ENCODE measurements at places on chromosomes 5 and 9.

DNA sequence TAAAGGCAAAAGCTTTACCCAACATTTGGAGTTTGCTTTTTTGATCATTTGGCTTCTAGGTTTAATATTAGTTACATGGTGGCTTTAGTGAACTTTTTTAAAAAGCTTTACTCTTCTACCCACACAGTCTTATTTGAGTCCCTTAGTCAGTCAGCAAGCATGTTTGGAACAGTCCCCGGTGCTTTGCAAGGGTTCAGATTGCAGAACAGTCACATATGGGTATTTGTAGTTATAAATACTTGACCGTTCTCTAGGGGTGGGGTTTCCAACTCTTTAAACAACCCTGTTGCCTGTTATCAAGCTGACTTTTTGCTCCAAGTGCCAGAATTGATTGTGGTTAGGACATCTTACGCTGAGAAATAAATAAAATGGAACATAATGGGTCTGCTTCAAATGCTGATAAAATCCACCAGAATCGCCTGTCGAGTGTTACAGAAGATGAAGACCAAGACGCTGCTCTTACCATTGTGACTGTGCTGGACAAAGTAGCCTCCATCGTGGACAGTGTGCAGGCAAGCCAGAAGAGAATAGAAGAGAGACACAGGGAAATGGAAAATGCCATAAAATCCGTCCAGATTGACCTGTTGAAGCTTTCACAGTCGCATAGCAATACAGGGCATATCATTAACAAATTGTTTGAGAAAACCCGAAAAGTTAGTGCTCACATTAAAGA is at the start of gene CAVIN4:
Gene CAVIN4 (plus strand): TSS at position 304 of the 673 bp plus-strand sequence. CDS start 65 bp downstream, at position 369.
- peak; percentile 55 for DNase-seq

- no peak for DNase-seq
Measured at GRCh38 chr9:78668148-78668832, 371.4 kb downstream of the PSAT1 start.

DNA sequence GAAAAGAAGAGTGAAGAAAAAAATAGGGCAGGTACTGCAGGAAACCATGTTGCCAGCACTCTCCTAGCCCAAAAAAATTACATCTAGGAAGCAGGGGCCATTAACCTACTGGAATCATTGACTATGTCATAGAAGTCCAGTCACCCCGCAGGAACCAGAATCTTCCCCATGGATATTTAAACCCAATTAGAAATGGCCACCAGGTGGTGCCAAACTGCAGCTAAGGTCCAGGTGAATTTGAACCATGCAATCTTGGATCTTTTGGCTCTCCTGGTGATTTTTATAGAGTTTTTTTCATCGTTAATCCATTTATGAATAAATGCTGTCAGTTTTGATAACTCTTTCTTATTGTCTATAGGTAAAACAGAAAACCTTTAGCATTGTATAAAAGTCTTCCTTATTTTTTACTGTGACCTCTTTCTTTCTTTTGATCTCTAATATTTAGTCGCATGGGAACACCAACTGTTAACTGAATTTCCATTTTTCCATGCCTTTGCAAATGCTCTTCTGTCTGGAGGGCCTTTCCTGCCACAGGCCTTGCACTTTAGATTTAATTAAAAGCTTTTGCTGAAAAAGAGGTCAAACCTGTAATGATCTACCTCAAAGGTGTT is 147.5 kb upstream of the FGF10 start:
- DNase-seq = peak; percentile 78

GRCh38 chr9:34603610-34604231 is 8.2 kb downstream of the RPP25L start:
- peak; percentile 69 for DNase-seq

DNA sequence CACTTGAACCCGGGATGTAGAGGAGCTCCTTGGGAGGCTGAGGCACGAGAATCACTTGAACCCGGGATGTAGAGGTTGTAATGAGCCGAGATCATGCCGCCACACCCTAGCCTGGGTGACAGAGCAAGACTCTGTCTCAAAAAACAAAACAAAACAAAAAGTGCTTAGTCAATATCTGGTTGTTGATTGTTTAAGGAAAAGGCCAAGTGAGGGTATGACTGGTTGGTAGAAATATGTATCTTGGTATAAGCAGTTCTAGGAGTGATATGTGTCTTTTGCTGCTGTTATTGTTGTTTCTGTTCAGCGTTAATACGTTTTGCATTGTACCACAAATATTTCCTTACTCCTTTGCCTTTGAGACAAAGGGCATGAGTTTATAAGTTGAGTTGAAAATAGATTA is 210.7 kb upstream of the DMRT1 start:
- peak; percentile 35 for DNase-seq

DNA sequence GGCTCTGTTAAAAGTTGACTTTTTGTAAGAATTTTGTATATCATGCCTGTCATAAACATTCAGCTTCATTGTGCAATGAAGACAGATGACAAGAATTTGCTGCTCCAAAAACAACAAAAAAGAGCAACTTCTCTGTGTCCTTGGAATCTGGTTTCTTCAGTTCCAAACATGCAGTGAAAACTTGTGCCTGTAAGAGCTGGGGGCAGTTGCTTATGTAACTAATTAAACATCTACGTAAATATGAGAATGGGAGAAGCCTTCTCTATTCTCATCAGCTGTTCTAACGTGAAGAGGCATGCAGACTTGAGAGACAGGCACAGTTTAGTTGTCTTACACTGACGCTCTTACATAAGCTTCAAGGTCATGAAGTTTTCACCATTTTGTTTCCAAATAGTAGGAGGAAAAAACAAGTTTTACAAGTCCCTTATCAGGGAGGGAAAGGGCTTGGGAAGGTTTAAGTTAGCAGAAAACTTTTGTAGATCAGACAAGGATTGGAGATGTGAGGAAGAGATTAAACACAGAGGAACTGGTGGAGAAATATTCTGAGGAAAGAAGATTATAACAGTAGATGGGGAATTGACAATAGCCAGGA is 170.4 kb downstream of the RFK start:
- peak; percentile 39 for DNase-seq

DNA sequence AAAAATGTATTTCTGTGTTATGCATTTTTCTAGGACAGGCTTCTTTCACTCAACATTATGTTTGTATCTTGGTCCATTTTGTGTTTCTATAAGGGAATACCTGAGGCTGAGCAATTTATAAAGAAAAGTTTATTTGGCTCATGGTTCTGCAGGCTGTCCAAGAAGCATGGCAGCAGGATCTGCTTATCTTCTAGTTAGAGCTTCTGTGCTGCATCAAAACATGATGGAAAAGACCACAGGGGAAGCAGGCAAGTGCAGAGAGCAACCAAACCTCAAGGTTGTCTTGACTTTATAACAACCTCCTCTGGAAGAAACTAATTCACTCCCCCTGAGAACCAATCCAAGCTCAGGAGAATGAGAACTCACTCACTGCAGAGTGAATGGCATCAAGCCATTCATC is 1601.0 kb upstream of the NUDT12 start:
- DNase-seq = no peak

DNA sequence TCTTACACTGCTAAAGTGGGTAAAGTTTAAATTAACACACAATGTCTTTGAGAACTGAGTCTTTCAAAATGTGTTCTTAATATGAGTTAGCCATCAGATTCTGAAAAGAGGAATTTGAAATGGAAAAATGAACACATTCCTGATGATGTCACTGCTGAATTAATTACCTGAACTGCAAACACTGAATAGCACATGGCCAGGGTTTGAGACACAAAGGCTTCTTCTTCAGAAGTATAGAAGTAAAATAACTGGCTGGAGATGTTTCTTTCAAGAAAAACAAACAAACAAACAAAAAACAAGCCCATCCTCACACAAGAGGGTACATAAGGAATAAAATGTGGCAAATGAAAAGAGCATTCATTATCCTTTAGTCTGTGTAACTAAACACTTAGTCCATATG is 7.1 kb downstream of the GLIS3 start:
- peak; percentile 39 for DNase-seq

GRCh38 chr5:52684051-52684450 is 103.7 kb upstream of the ITGA1 start:
- DNase-seq = no peak

DNA sequence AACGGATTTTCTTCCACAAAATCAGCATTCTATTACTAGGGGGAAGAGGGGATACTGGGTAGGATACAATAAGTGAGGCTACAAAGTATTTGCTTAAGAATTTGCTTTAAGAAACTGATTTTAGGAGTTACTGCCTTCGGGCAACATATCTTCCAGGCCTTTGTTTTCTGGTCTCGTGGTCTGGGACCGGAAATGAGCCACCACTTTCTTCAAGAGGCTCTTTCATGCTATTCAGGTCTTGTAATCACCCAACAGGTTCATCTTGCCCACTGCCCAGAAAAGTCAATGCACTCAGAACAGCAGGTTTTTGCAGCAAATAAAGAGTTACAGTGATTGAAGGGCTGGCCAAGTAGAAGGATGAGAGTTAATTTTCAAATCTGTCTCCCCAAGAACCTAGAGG is 6.6 kb upstream of the AOPEP start:
- no peak for DNase-seq

- no peak for DNase-seq
Measured at GRCh38 chr9:133489253-133490190, 10.6 kb upstream of the SLC2A6 start.

GRCh38 chr5:53873235-53873634 is 312.8 kb downstream of the NDUFS4 start:
- DNase-seq = no peak

- peak; percentile 74 for DNase-seq
Measured at GRCh38 chr5:132883261-132883834, 9.9 kb downstream of the LEAP2 start.

All from fibroblast of mammary gland (primary cell).